GM04503 (cell line): ENCODE measurements at places on chromosomes 11 and 22.

DNA sequence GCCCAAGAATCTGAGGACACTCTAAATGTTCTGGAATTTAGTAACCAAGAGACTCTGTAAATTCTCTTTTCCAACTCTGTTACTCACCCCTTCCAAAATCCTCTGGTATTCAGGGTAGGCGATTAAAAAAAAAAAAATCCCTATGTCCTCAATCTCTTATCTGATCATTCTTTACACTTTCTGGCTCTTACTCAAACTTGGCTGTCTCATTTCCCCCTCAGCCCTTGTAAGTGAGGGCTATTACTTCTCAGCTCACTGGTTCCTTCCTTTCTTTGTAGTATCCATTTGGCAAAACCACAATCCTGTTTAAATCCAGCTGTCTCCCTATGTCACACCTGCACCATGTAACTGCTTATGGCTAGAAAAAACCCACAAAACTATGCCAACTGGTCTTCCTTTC is 12.7 kb upstream of the MSANTD2 start:
- DNase-seq: no peak

DNA sequence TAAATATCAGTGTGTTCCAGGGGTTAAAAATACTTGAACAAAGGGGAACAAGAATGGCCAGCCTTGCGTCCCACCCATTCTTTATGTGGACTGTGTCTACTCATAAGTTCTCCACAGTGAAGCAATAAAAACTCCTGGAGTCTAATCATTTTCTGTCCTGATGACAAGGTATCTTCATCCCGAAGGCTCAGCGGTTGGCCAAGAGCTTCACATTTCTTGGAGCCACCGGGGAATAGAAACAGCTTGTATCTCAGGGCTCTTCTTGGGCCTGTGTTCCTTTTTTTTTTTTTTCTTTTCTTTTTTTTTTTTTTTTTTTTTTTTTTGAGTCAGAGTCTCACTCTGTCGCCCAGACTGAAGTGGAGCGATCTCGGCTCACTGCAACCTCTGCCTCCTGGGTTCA is 36.8 kb upstream of the ADORA2A start:
- no peak for DNase-seq

DNA sequence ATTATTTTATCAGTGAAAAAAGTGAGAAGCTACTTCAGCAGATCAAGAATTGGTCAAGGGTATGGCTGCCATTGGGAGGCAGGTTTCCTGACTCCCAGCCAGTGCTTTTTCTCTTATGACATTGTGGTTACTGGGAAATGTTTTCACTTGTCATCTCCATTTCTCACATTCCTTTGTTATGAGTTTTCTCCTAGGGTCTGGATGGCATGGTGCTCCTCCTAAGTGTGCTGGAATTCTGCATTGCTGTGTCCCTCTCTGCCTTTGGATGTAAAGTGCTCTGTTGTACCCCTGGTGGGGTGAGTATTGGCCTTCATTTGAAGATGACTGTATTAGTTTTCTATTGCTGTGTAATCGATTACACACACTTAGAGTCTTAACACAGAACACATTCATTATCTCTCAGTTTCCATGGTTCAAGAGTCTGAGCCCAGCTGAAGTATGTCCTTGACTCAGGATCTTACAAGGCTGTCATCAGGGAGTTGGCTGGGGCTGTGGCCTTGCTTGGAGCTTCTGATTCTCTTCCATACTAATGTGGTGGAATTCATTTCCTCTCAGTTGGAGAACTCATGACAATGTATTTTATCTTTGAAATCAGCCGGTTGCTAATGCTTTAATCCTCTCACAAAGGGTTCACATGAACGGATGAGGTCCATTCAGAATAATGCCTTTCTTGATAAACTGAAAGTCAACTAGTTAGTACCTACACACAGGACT is 21.0 kb upstream of the MS4A6E start:
- no peak for DNase-seq

GRCh38 chr11:1628506-1629325 is 859 bp upstream of the KRTAP5-5 start:
- no peak for DNase-seq

DNA sequence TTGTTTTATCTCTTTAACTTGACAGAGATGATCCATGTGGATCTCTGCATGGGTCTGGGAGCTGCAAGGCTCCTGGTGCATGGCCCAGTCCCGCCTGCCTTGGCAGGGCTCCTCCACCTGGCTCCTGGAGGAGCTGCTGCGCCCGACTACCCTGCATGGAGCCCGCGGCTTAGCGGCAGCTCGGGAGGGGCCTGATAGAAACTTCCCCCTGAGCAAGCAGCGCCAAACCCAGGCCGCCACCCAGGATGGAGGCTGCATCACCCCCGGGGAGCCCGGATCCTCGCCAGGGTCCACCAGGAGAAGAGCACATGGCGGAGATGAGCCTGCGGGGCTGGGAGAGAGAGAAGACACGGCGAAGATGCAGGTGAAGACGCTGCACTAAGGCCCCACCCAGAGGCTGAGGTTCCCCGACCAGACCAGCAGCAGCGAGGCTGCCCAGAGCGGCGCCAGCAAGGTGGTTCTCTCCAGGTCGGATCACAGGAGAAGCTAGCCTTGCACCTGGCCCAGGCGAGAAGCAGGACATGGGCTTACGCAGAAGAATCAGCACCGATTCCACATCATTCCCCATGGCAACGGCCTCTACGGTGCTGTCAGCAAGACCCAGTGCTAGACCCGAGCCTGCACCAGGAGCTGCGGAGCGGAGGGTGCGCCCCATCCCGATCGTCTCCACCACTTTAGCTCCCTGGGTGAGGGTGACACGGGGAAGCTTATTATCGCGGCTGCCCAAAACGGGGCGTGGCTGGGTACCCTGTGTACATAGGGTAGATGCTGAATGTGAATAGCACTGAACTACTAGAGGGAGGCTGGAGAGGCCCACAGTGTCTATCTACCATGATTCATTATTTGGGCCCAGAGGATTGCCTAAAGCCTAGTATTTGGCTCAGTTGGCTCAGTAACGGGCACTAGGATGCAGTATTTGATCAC is 41.3 kb upstream of the VPREB1 start:
- no peak for DNase-seq

- DNase-seq: no peak
Measured at GRCh38 chr22:44733426-44734106, 18.8 kb upstream of the ARHGAP8 start.
